Naive thymus-derived CD8-positive, alpha-beta T cell (primary cell): ENCODE measurements at places on chromosomes 7 and 10.
A peak's percentile ranks its signal among the peaks of the same experiment; 100 is the strongest.

DNA sequence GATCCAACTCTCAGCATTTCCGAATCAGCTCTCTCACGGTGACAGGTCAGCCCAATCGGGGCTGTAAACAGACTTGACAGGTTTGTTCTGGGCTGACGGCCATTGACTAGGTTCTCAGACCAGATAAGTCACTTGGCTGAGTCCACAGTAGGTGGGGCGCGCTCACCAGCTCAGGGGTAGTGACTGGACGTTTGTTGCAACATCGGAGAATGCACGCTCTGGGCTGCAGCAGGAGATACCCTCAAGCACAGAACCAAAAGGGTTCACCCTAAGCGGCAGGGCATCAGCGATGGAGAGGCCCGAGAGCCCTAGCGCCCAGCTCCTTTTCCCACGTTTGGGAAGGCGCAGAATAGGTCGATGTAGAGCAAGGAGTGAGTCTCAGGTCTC lies 1.8 kb downstream of the KLLN start:
- DNase-seq = no peak

- no peak for DNase-seq
These were observed 172.0 kb upstream of the TNRC18 start for GRCh38 chr7:5595545-5596045.

DNA sequence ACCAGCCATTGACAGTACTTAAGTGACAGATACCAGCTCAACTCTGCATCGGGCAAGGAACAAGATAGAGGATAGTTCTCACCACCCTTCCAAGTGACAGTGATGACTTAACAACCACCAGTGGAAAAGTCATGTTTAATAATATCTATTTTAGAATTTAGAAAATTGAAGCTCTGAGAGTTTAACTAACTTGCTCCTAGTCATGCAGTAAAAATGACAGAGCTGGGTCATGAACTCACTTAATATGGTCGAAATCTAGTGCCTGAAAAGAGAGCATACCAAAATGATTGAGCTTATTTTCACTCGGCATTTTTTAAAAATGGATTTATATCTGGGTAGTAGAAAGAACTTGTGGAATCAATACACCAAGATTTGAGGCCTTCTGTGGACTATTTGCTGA lies 367.8 kb upstream of the IGFBP3 start:
- DNase-seq = no peak

- DNase-seq = no peak
These were observed 104.7 kb upstream of the RHEB start for GRCh38 chr7:151624246-151624928.

DNA sequence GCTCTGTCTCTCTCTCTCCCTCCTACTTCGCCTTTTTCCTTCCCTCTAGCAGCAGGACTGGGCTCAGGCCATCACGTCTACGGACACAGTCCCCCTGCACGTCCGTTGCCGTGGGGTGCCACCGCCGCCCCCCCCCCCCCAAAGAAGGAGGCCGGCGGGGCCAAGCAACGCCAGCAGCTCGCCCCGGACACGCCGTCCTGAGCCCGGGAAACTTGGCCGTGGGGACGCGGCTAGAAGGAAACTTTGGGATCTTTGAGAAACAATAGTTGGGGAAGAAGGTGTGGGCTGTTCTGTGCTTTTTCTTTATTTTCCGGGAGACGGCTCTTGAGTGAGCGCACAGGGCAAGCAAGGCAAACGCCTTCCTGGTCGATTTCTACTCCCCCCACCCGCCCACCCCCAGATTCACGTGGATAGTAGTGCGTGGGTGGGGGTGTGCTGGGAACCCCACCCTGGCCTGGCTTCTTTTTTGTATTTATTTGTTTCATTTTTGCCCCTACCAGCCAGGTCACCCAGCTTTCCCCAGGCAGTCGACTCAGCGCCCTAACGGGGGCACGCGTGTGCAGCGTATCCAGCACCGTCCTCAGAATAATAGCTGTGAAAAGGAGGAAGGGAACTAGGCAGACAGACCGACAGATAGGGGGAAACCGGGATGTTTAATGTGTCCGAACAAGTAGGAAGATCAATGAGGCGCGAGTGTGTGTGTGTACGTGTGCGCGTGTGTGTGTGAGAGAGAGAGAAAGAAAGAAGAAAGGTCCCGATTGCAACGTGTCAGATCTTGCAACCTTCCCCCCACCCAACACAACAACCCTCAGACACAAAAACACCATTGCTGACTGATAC lies 1.4 kb downstream of the MXI1 start:
- no peak for DNase-seq

DNA sequence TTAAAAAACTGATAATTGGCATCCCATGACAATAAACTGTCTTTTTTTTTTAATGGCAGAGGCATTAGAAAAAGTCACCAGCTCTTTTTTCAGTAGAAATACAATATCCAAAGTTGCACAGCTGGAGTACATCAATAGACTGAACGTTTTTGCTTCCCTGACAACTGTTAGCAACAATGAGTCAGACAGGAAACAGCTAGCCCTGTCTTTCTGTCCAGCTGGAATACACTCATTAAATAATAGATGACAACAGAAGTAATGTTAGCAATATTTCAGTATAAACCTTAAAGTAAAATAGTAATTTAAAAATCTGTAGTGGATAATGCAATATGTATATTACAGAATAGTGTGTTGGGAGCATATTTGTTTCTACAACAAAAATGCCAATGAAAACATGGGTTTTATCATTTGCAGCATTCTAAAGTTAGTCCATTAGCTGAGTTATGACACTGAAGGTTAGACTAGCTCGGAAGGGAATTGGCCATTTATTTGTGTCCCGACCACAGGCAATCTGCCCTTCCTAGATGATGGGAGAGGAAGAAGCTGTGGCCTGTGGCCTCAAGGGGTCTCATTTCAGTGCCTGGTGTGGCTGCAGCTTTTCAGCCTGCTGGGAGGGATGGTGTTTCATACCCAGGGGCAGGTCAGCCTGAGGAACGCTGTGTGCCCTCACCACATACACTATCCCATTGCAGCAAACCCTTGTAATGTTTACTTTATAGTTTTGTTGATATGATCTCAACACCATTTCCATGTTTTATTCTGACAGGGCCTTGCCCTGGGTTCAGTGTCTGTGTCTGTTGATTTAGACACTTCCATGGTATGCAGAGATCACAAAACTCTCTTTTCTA lies 173.3 kb downstream of the SLC16A9 start:
- no peak for DNase-seq

- peak; percentile 42 for DNase-seq
These were observed 16.9 kb upstream of the PALD1 start for GRCh38 chr10:70461397-70462348.

DNA sequence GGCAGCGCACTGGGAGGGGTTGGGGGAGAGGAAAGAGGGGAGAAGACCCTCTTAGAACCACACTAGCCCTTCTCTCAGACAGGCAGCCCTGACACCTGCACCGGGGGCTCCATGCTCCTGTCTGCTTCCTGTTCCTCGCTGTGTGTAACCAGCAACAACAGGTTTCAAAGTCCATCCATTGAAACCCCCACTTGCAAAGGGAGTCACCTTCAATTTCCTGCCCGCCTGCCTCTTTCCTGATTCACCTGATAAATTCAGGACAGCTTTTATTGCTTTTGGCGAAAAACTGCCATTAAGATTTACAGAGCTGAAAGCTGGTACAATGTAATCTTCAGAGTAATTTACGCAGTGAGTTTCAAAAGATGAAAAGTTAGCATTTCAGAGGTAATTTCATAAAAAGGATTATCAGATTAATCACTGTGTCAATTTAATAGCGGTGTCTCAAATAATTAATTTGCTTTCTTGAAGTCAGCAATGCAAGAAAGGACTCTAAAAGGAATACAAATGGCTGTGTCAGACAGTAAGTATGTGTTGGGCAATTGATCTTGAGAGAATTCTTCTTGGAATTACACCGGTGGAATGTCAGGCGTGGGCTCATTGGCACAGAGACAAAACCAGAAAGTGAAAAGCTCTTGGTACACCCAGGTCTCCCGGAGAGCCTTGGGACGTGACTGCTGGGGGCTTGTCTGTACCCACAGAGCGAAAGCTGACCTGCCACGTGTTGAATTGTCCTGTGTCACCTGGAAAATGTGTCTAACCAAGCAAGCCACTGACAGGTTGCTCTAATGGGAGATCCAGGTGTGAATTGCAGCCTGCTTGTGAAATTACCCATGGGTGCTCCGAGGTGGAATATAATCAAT lies 60.7 kb downstream of the TMEM209 start:
- no peak for DNase-seq

DNA sequence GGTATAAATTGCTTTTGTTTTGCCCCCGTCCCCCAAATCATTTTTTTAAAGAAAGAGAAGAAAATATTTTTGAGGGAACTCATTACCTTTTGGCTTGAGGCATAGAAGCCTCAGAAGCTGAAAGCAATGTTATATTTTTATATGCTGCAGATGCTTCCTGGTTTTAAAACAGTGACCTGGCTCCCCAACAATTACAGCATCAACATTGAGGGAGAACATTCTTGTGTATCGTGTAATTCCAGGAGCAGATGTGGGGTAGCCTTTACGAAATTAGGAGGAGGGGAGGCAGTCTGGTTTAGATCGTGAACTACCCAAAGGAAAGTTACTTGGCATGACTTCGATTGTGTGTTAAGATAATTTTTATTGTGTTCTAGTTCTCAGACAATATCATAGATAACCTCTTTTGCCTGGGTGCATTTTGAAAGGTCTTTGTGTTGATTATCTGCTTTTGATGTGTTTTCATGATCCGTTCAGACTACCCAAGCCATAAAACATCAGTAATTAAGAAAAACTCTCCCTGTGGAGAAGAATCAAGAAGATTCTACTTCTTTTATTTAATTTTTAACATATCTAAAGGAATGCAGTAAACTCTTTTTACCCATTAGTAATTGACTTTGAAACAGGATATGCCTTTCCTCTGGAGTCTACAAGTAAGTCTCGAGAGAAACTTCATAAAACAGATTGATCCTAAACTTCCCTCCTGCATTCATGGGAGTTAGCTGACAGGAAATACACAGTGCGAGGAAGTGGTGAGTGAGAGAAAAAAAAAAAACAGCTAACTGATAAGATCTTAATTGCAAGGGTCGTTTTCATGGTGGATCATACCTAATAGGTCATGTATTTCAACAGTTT lies 141.4 kb downstream of the KIAA1217 start:
- DNase-seq = no peak

DNA sequence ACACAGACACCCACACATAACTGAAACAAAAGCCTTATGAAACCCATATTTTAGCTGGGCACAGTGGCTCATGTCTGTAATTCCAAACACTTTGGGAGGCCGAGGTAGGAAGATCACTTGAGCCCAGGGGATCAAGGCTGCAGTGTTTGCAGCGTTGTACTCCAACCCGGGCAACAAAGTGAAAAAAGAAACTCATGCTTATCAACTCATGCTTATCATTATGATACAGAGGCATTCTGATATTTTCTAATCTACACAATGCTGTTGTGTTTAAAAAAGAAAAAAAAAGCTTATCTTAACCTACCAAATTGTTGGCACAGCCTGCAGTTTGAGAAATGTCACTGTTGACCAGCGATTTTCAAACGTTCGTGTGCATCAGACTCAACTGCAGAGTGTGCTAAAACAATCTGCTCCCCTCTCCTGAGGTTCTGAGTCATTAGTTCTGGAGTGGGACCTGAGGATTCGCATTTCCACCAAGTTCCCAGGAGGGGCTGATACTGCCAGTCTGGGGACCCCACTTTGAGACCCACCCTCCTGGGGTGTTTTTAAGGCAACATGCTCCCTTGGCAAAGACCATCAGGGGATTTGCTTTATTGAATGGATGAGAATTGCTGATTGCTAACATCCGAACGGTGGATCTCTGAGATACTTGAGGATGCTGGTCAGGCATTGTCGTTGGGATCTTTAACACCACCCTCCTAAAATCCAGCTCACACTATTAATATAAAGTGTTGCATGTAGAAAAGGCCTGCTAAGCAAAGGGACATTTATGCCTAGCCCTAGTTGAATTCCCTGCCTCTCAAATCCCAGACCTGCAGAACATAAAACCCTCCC lies 16.2 kb downstream of the CHST3 start:
- no peak for DNase-seq

GRCh38 chr10:132104471-132105301 lies 38.9 kb downstream of the JAKMIP3 start:
- DNase-seq = no peak

DNA sequence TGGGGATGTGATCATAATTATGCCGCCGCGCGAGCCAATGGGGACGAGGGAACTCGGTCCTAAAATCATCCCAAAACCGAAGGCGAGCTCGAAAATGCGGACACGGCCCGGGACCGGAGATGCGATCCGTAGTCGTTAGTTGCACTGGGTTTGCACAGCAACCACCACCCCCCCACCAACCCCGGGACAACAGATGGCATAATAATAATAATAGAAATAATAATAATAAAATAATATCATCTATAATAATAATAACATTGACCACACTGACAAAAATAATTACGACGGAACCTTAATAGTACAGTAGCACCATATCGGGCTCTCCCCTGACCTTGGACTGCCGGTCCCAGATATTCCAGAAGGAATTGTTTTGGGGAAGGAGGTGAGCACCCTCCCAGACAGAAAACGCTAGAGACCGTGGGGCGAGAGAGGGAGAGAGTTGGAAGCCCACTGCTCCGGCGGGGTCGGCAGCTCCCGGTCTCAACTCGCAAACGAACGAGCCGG lies 1.1 kb upstream of the EMX2 start:
- DNase-seq = no peak

DNA sequence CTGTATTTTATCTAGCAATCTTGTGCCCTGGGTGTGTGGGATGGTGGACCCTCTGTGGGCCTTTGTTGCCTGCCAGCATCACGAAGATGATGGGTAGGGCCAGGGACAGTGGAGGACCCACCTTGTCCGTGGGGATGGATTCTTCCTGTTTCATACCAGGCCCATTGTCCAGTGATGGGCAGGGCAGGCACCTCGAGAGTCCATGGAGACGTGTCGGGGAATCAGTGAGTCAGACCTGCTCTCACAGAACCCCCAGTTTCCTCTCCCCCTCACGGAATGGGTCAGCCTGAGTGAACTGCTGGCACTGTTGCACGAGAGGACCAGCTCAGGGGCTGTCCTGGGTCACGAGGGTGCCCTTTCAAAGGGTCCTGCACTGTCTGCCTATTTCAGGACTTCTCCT lies 401.2 kb downstream of the RPS24 start:
- DNase-seq = no peak

DNA sequence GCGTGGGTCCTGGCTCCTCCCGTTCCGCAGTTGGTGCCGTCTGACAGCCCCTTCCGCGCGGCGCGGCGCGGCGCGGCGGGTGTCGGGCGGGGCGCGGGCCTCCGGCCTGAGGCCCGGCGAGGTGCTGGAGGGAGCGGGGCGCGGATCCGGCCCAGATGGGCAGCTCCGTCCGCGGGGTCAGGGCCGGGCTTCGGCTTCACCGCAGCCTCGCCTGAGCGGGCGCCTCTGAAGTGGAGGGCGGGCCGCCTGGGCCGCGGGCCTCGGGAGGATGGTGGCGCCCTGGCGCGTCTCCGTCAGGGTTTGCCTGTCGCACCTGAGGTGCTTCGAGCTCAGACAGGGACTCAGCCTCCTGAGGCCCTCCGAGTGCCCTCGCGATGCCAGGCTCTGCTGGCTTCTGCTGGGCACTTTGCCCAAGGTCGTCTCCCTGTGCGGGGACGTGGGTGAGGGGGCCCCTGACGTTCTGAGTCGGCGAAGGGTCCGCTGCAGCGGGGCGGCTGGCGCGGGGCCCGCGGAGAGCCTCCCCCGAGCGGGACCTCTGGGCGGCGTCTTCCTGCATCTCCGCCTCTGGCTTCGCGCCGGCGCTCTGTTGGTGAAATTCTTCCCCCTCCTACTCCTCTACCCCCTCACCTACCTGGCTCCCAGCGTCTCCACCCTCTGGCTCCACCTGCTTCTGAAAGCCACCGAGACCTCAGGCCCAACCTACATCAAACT lies 473 bp downstream of the ADCK2 start:
- peak; percentile 53 for DNase-seq
